GM18507 (cell line): ENCODE measurements at places on chromosomes 2 and 18.

- no peak for DNase-seq
Observed at GRCh38 chr18:4157352-4157751, 297.8 kb downstream of the DLGAP1 start.

DNA sequence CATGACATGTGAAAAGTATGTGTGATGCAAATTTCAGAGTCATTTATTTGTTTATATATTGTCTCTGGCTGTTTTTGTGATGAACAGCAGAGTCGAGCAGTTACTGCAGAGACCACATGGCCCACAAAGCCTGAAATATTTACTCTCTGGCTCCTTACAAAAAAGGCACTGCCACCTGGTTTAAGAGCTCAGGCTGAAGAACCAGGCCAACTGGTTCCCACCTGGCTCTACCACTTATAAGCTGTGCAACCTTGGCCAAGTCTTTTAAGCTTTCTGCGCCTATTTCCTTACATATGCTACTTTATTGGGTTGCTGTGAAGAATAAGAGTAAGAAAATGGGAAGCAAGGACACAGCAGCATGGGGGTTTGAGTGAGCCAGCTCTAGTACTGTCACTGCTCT lies 207.6 kb downstream of the L3MBTL4 start:
- DNase-seq = no peak

- no peak for DNase-seq
Observed at GRCh38 chr18:63105636-63106316, 213.8 kb downstream of the BCL2 start.

- no peak for DNase-seq
Observed at GRCh38 chr2:6835467-6835866, 30.2 kb downstream of the CMPK2 start.

DNA sequence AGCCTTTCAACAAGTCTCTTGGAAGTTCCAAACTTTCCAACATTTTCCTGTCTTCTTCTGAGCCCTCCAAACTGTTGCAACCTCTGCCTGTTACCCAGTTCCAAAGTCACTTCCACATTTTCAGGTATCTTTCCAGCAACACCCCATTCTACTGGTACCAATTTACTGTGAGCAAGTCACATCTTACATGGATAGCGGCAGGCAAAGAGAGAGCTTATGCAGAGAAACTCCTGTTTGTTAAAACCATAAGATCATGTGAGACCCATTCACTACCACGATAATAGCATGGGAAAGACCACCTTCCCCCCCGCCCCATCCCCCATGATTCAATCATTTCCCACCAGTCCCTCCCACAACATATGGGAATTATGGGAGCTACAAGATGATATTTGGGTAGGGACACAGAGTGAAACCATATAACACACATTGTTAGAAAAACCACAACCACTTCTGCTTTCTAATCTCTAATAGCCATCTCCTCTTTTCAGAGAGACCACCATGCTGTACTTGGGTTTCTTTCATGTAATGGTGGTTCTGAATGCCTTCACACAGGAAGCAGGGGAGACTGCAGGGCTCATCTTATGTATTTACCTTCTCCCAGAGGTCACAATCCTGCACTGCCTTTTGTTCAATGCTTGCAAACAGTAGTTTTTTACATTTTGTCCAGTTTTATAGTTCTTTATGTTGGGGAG lies 46.0 kb upstream of the CALCRL start:
- DNase-seq = no peak

GRCh38 chr2:175805442-175806124 lies 196.5 kb downstream of the LNPK start:
- DNase-seq = no peak

DNA sequence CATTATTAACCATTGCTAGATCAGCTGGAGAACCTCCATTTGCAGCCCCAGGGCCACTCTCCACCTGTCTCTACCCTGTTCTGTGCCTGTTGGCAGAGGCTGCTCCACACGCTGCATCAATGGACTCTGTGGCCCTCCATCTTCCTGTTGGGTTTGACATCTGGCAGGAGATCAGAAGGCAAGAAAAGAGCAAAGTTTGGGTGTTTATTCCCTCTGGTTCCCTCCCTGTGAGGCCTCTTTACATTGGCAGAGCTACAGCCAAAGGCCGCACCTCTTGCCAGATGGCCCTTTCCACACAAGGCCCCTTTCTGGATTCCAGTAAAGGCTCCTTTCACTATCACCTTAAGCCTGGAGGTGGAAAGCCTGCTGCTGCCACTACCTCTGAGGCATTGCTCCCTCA lies 110.9 kb upstream of the RND3 start:
- DNase-seq = no peak
